Cerebellum (tissue), 4 donors: ENCODE measurements at places on chromosomes 11 and 22.

GRCh38 chr11:9250139-9250582 lies 15.0 kb downstream of the DENND5A start:
- no peak for DNase-seq

GRCh38 chr11:132648851-132649250 lies 883.5 kb downstream of the OPCML start:
- DNase-seq, result no peak

DNA sequence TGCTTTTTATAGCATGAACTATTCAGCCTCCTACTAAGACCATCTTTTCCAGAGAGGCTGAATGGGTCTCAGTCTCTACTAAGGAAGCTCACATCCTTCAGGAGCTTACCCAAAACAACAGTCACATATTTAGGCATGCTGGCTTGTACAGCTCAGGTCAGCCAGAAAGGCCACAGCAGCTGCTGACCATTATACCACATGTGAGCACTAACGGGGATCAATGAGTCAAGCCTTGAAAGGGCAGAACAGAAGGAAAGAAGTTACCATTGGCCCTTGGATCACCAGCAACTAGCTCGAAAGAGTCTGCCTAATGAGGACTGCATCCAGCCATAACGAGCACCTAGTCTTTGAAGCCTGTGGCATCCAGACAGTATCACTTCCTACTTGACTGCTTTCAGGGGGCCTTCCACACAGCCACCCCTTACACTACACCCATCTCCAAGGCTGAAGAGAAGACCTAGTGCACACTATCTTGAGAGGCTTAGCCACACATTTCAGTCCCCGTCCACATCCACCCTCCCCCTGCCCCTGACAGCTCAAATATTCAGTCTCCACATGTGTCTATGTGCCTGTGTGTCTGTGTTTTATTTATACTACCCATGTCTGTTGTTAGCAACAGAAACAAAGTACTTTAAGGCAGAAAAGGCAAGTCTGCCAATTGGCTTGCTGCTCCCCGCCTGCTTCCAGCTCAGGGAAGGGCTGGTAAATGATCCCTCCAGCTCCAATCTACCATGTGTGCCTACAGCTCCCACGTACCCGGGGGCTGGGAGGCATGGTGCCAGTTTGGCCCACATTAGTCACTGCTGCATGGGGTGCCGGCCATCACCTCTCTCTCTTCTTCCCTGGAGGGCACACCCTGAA lies 95.5 kb downstream of the RPL27A start:
- DNase-seq, result no peak

DNA sequence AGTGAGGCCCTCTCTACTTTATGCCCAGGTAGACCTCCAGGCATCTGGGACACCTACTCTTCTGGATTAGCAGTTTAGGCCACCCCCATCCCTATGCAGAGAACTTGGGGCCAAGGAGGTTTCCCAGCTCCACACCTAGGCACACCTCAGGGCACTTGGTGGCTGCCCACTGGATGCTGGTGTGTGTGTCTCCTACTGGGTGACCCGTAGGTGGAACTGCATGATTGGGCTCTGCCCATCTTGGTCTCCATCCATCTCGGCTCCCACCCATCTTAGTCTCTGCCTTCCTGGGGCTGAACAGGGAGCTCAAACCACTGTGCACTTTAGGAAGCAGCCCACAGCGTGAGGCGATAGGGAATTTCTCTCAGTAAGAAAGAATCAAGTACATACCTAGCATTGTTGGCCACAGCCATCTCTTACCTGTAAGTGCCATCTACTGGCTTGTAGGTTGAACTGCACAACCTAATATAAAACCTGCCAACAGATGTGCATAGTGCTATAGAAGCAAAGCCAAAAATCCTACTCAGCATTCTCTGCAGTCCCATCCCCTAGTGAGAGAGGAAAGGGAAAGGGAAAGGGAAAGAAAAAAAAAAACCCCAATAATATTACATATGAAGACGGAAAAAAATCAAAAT lies 61.6 kb upstream of the PTPN5 start:
- no peak for DNase-seq

DNA sequence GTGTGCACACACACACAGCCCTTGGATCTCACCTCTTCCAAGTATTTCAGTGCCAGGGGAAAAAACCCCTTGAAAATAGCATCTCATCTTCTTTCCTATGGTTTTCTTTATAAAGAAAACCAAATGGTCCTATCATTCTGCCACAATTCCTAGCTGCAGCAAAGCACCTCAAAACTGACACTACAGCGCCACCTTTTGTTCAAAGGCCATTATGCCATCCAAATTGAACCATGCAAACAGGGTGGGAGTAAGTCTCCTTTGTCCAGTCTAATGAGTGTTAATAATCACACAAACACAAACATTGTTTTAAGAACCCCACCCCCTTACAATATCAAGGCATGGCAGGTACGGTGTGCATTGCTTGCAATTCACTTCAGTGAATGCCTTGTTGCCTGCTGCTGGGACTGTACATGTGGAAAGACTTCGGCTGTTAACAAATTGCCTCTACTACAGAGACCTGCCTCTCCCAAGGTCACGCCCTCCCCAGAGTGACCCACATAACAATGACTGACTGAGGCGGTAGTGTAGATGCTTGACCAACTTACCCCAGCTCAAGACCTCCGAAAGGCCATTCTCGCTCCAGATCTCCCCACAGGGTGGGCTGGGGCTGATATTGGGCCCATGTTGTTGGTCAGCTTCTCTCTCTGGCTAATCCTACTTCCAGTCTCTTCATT lies 31.7 kb downstream of the FAM181B start:
- DNase-seq, result no peak

DNA sequence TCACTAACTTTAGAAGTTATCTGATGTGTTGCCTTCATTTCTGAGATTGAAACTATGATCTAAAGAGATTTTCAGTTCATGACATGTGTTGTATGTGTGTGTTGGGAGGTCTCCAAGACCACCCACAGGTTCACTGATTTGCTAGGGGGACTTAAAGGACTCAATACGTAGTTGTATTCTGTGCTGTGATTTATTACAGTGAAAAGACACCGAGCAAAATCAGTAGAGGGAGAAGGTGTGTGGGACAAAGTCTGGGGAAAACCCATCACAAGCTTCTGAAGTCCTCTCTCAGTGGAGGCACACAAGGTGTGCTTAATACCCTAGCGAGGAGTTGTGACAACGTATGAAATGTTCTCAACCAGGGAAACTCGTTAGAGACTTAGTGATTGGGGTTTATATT lies 35.6 kb downstream of the RNF169 start:
- DNase-seq, result no peak

DNA sequence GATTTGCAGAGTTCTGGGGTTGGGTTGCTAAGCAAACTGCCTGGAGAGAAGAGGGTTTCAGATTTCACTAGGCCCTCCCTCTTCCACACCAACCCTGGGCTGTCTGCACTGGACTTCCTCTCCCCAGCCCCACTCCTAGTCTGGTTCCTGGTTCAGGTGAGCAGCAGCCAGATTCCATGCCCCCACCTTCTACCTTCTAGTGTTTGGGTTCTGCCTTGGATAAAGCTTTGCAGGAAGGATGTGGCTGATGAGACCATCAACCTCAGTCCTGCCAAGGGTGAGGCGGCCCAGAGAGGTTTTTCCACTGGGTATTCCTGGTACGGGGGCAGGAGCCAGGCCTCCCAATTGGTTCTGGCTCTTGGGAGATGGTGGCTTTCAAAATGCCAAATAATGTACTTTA lies 68.3 kb downstream of the BCR start:
- DNase-seq, result no peak

- DNase-seq, result no peak
These were observed 142.0 kb downstream of the METTL15 start for GRCh38 chr11:28250192-28250591.

DNA sequence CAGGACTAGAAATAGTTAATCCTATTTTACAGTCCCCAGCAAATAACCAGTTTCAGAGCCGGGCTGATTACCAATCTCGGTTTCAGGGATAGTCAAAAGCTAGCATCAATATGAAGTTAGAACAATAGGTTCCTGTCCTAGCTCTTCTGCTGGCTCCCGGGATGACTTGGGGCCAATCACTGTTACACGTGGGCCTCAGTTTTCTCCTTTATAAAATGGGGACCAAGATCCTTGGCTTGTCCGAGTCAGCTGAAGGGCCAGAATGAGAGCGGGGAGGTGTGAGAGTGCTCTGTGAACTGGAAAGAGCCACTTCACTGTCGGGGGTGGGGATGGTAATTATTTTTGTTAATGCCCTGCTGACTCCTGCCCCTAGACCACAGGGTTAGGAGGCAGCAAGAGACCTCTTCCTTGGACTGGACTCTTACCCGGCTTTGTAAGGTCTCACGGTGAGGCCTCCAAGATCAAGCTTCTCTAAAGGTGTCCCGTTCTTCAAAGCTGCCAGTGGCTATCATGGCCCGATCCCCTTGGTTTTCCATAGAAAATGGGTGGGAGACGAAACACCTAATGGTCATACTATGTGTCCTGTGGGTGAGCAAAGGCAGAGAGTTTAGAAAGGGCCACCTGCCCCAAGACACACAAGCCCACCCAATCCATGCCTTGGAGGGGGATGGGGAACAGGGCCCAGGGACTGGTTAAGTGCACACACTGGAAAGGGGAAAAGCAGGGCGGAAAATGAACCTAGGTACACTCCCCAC lies 1.4 kb downstream of the UCP2 start:
- no peak for DNase-seq

DNA sequence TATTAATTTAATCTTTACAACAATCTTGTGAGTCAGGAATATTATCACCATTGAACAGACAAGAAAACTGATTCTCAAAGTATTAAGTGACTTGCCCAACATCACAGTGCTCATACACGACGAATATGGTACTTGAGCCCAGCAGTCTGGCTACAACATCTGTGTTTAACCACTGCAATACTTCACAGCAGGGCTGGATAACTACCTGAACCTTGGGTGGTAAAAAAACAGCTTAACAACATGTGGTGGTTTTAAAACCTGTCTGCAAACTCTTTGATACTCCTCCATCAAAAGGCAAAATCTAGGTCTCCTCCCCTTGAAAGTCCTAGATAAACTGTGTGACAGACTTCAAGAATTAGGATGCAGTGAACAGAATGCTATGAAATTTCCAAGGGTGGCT lies 424.6 kb upstream of the CADM1 start:
- DNase-seq, result no peak
